ENCODE measurements at places on chromosomes 3 and 15.

DNA sequence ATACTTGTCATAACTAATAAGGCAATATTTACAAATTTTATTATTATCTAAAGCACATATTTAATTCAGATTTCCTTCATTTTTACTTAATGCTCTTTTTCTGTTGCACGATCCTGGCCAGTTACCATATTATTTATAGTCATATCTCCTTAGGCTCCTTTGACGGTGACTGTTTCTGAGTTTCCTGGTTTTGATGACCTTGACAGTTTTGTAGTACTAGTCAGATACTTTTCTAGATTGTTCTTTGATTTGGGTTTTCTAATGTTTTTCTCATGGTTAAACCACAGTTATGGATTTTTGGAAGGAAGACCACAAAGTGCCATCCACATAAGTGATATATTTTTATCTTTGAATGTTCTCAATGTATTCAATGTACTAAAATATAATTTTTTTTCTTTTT is 171.0 kb upstream of the NANOGP8 start:
- no peak for DNase-seq

DNA sequence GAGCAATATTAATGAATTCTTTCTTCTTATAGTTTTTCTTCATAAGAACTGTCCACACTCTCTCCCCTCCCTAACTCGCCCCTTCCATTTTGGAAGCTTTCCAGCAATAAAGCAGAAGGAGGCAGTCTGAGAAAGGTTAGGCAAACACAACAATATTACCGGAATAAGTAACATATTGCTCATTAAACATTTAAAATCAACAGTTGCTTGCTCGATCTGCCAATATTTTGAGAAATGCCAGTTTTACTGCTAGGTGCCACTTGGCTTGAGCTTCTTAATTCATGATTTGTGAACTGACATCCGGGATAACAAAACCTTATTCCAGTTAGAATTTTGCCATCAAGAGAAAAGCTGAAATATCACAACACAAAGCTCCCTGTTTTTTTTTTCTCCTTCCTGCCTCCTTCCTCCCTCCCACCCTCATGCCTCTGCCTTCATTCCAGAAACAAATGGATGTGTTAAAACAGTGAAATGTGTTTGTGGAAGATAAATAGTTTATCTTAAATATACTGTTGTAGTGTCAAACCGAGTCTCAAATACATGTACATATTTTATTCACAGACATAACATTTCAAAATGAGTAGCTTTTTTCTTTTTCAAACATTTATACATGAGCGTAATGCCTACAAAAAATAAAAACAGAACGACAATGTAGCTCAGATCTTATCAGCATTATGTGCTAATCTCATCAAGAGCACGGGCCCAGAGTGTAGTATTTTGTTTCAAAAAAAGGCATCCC is 253.7 kb downstream of the GAP43 start:
- no peak for DNase-seq

DNA sequence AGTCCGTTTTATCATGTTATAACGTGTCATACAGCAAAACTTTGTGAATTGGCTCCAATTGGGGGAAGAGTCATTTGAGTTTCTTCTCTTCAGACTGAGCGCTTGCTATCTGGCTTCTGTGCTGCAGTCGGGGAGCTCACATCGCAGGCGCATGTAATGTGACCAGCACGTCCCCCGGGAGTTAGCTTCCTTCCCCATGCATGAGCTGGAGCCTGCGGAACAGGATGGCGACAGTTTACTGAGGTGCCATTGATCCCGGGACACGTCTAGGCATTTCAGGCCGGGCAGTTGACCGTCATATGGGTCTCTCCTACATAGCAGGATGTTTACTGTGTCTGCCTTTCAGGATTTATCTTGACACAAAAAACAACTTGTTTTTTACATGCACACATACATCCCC is 44.8 kb downstream of the CMTM8 start:
- no peak for DNase-seq

DNA sequence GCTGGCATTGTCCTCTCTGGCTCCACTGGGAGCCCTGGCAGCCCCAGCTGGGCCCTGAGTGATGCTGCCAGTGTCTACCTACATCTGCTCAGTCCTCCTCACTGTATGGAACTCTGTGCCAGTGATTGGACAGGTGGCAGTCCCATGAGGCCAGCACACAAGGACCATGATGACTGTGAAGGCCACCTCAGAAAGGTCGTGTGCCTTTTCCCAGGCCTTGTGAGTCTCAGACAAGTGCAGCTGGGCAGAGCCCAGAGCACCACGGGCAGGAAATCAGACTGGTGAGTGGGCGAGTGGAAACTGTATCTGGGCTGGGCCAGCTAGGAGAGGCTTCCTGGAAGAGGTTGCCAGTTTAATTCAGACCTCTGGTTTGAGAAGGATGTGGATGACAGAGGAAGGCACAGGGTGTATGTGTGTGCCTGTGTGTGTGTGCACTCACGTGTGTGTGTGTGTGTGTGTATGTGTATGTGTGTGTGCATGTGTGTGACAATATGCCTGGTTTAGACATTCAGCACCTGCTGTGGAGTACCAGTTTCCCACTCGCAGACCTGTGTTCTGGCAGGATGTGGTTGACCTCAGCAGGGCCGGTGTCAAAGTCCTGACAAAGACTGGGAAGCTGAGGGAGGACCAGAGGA is 7.0 kb downstream of the MAPKAPK3 start:
- no peak for DNase-seq

DNA sequence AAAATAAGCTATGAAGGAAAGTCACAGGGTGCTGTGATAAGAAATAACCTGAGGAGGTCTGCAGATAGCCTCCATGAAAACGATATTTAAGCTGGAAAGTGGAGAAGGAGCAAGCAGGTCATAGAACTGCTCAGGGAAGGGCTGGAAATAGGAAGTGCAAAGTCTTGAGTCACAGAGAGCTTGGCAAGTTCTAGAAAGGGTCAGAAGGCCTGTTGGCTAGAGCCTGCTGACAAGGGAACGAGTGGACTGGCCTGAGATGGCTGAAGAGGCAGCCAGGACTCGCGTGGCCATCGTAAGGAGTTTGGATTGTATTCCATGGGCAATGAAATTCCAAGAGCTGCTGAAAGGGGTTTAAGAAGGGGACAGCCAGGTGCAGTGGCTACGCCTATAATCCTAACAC is 64.7 kb upstream of the IL12A start:
- no peak for DNase-seq

DNA sequence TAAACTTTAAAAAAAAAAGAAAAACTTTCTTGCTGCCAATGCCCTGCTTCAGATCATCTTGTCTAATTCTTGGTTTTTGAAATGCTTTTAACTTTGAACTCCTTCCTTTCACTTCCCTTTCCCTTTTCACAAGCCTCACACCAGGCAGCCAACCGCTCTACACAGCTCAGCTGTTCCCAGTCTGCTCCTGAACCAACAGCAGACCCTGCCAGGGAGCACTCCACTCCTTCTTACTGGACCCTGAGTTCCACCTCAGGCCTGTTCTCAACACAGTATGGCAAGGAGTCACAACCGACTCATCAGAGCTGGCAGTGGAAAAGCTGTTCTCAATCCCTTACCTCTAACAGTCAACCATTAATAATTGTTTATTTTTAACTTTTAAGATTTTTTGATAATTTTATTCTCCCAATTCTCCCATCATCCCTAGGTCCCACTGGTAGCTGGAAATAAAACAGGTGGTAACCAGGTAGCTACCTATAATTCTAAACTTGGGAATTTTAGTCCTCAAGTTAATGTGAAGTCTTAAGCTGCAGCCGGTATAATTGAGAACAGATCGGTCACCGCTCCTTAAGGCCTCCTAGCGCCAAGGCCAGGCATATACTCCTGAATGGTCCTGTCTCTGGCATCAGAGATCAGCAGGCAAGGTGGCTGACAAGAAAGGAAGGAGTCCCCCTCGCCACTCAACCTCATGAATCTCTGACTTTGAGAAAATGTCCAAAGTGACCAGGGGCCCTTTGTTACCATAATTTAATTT is 43.9 kb downstream of the BOC start:
- no peak for DNase-seq

- DNase-seq: no peak
These were observed 31.4 kb downstream of the SEMA7A start for GRCh38 chr15:74402337-74402841.

DNA sequence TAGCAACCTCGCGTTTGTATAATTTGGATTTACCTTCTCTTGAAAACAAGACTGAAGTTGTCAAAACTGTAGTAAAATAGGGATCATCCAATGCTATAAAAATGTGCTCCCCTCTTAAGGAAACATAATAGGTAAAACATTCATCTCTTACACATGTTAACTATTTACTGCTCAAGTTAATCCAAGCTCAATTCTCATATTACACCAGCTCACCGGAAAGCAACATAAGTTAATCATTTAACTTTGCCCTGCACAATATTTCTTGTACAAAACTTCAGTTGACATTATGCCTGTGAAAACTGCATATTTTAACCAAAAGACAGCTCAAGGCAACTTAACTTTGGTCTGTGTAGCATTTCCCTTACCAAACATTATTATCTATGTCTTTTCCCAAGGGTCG is 634.2 kb downstream of the NAALADL2 start:
- DNase-seq: no peak

- DNase-seq: no peak
These were observed 21.7 kb downstream of the PLAAT1 start for GRCh38 chr3:193262707-193263106.

DNA sequence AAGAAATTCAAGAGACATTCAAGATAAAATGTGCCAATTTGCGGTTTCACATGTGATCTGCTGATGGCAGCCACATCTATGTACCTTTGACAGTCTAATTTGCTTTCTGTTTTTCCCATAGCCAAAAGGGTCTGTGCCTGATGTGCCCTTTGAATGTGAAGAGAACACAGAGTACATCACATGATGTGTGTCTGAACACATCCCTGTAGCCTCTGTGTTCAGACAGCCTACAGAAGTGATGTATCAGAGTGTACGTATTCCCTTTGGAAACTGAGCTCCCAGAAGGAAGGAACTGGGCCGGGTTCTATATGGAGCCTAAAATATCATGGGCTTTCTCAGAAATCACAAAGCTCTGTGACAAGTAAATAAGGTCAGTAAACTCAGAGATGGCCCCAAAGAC is 52.4 kb downstream of the BOC start:
- no peak for DNase-seq

GRCh38 chr3:157078131-157078810 is 81.7 kb downstream of the CCNL1 start:
- no peak for DNase-seq

- DNase-seq: no peak
These were observed 10.6 kb upstream of the SEMA7A start for GRCh38 chr15:74444106-74445062.

DNA sequence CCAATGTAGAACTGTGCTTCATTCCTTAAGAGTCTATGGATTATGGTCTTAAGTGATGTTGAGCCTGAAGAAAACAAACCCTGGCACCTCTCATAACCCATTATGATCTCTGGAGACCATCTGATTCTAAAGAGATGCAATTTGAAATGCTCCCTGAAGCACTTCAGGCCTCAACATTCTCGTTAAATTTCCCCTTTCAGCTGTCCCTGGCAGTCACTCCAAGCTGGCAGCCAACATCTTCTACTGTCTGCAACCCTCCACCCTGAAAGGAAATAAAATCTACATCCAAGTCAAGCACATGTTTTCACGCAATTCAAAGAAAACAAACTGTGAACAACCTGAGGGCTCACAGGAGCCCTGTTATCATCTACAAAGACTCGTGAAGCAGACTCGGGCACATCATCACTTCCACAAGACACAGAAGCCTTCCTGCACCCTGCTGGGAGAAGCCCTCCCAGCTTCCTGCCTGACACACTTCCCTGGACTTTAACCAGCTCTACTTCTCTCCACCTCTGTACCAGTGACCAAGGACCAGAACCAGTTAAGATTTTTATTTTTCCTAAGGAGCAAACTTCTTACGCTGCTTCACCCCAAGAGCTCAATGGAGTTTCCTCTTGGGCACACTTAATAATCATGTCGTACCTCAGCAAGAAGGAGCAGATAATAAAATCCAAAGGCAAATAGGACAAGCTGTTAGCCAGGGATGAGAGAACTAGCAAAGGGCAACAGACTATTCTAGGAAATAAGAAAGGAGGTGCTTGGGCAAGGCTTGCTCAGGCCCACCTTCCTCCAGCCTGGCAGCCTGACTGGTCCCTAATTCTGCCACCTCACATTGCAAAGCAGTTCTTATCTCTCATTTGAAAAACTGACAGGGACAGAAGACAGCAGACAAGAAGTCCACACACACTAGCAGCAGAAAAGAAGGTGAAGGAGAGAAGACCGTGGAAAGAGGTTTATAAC is 67.1 kb downstream of the MAGI1 start:
- DNase-seq: no peak

GRCh38 chr3:52293491-52294319 is 6.1 kb downstream of the GLYCTK start:
- DNase-seq: no peak

GRCh38 chr3:79258479-79258878 is 509.3 kb downstream of the ROBO1 start:
- no peak for DNase-seq

- no peak for DNase-seq
These were observed 313.3 kb downstream of the KBTBD8 start for GRCh38 chr3:67311440-67311839.

- no peak for DNase-seq
These were observed 104.3 kb upstream of the FRMD4B start for GRCh38 chr3:69490235-69490634.

- DNase-seq: no peak
These were observed 534.5 kb upstream of the KCNMB2 start for GRCh38 chr3:178001670-178002101.
